ENCODE measurements at places on chromosomes 5 and 9.

DNA sequence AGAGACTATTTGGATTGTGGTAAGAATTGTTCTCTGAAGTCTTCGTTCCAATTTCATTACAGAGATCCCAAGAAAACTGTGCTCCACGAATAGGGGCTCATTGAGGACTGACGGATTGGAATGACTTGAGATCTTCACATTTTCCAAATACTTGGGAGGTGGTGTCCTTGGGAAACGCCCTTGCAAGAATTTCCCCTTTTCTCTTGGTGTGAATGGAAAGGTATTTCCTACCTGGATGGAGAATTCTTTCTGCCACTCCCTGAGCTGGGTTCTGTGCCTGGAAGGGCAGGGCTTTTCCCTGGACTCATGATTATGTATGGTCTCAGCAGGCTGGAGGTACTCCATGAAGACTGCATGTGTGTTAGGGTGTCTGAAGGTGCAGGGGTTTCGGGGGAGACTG, 53.9 kb downstream of the SNX18 start:
- DNase-seq: no peak

- DNase-seq: no peak
Observed at GRCh38 chr5:178111925-178112324, 1.4 kb upstream of the N4BP3 start.

DNA sequence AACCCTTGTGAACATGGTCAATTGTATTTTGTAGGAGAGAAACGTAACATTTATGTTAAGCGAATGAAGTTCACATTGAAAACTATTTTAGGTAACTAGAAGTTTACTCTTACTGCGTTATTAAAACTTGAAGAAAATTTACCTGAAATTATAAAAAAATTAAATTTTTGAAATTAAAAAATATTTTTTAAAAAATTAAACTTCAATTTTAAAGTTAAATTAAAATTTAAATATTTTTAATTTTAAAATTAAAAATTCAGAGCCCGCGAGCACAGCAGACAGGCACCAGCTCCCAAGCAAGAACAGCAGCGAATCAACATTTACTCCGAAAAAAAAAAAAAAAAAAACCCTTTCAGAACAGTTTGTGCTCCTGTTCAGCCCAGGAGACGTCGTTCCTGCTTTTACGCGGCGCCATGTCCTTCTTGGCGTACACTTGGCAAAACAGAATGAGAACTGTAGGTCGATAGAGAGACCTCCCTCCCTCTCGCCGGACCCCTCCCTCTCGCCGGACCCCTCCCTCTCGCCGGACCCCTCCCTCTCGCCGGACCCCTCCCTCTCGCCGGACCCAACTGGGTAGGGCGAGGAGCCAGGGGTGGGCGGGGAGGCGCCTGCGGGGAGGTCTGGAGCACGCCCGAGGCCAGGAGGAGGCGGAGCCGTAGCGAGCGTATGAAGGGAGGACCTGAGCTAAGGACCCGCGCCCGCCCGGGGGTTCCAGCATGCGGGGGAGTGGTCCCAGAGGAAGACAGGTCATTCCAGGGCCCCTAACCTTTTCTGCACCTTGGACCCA, 235.8 kb downstream of the ROR2 start:
- peak; percentile 63 for DNase-seq

DNA sequence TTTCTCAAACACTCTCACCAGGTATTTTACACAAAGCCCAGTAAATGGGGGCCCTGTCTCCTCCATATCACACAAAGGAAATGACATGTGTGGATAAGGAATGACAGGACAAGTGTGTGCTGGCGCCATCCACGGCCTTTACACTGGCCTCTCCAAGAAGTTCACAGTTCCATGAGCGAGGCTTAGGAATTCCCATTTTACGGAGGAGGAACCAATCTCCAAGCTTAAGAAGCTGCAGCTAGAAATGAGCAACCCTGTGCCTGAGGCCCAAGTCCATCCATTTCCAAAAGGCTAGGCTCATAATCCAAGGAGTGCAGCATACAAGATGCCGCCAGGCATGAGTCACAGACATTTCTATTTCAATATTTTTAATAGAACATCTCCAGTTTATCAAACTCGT, 203.4 kb downstream of the AUH start:
- no peak for DNase-seq

- no peak for DNase-seq
Observed at GRCh38 chr5:51518607-51519006, 135.4 kb downstream of the ISL1 start.

DNA sequence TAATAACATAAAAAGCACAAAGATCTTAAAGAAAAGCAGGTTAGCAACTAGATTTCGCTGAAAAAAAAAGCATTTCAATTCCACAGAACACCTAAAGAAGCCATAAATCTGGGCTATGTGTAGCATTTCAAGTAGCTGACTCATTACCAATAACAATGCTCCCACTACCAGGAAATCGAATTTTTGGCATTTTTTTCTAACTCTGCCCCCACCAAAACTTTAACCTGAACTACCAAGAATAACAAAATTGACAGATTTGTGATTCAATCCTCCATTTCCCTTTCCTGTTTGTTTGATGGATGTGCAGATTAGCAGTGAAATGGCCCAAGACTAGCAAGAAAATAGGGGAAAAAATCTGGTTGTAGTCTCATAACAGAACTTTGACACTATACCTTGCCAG, 180.2 kb downstream of the RASEF start:
- DNase-seq: no peak

DNA sequence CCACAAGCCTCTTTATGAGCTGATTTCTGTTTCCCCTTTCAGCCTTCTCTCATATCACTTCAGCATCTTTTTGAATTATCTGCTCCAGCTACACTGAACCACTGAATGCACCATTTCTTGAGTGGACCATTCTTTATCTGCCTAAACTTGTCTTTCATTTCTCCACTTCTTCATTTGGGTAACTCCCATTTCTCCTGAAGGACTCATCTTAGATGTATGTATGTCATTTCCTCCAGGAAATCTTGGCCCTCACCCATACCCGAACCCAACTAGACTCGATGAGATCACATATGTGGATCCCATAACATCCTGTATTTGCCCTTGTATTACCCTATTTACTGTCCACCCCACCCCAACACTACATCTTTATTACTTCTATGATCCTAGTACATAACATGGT, 249.8 kb downstream of the KIF4B start:
- no peak for DNase-seq

DNA sequence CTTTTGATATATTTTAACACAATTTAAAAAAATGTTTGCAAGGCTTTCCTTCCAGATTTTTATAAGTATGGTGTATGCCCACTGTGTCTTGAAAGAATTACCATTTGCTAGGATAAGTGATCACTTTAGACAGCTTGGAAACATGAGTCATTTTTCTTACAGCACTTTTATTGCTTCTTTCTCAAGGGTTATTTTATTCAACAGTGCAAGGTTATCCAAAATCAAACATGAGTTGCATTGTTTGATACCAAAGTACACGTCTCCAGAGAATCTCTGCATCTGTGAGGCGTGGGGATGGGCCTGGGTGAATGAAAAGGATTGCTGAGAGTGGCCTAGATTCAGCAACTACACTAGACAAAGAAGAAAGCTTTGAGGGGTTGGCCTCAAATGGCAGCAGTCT, 329.6 kb downstream of the ADAMTS6 start:
- no peak for DNase-seq

DNA sequence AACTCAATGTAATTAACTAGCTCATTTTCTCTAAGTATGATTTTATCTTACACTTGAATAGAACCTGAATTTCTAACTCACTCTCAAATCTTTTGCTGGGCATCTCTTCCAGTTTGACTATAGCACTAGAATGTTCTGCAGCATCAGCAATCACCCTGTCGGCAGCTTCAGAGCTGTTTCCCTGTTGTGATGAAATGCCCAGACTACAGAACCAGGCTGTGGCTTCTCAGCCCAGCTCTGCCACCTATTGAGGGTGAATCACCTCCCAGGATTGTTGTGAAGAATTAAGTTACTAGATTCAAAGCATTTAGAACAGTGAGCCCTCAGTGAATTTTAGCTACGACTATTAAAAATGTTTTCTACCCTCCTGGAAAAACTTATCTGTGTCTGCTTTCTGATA, 90.4 kb upstream of the ANKRD55 start:
- DNase-seq: peak; percentile 52
